Mucosa of descending colon (tissue), 3 donors: ENCODE measurements at places on chromosomes 12 and 14. TPM values are rescaled to one million over a fixed set of nuclear protein-coding genes. Genes with fewer than 3 reads are reported as not detected.

CLEC4C gene
- total RNA-seq, result not detected

CCDC91 gene
- total RNA-seq, result 27.8 TPM

ARHGEF25 gene
- 11.0 TPM for total RNA-seq

ATL1 gene
- 15.1 TPM for total RNA-seq

PAH gene
- total RNA-seq, result not detected

DTX3 gene
- total RNA-seq, result 7.0 TPM

ANKS1B gene
- total RNA-seq, result 1.1 TPM

AMHR2 gene
- total RNA-seq, result 0.16 TPM

NFATC4 gene
- total RNA-seq, result 112 TPM

SYNE3 gene
- 13.9 TPM for total RNA-seq

NRXN3 gene
- 2.1 TPM for total RNA-seq

ENDOU gene
- total RNA-seq, result not detected

KRT5 gene
- not detected for total RNA-seq

POTEM gene
- not detected for total RNA-seq

TEX22 gene
- total RNA-seq, result 2.0 TPM

CLEC9A gene
- 0.47 TPM for total RNA-seq

ADAM21 gene
- not detected for total RNA-seq

DNA sequence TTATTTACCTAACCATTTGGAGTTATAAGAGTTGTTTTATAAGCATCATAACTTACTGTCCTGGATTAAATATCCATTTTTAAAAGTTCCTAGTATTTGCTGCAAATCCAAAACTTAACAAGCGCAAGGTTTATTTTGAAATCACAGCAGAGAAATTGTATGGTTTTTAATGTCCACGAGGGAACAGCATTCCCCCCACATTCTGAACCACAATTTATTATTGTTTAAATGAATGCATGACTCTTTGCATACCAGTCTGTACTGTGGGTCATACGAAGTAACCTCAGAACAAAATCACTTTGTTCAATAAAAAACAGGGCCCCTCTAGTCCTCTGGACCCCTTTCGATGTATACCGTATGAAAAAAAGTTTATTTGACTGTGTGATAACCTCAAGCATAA, 75.9 kb downstream of the DACT1 start:
- DNase-seq, result no peak

DNA sequence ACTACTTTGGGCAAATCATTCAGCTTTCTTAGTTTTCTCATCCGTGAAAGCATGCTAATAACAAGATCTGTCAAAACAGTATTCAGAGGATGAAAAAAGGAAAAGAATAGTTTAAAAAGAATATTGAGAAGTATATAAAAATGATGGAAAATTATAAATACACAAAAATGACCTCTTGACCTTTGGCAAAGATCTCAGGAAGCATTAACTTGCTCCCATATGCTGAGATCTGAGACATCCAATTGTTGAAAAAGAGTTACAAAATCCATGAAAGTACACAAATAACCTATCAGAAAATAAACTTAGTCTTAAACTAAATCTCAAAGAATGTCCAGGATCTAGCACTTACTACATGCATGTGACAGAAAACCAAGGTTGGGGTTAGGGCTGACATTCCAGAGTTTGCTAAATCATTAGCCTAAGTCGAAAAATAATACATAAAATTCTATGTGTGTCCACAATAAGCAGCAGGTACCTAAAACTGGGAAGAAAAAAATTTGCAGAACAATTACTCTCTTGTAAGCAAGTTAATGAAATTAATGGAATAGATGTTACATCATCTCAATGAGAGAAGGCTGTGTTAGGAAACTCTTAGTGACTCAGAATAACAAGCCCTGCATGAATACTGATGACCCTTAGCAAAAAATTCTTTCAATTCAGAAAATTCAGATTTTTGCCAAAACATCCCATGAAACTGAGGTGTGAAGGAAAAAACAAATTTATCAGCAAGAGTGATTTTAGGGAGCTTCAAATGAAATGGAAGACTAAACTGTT, 3.4 kb downstream of the PAH start:
- DNase-seq, result no peak

DNA sequence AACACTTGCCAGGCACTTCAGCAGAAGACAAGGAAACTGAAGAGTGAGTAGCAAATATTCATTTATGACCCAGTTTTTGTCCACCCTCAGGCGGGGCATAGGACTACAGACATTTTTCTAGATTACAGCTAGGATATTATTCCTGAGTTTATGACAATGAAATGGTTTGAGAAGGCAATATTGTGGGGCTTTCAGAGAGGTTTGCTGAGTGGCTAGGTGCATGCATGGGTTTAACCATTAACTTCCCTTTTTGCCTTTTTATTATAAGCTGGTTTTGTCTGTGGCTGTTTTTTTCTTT, 104.0 kb upstream of the BCAT1 start:
- DNase-seq, result no peak

- no peak for DNase-seq
These were observed 6.5 kb downstream of the KRT86 start for GRCh38 chr12:52280796-52281560.

DNA sequence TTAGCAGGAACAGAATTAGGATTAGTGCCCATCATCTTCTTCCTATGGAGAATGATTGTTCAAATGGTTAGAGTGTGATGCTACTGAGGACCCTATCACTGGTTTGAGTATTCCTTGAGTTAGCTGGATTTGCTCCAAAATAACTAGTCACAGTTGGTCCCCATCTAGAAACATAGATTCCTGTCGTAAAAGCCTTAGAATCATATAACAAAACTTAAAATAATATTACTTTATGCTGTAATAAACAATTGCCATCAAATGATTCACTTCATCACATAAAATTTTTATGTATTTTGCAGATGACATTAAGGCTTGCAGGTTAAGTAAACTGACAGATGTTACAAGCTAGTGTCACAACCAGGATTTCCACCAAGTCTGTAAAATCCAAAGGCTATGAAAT, 209.8 kb downstream of the CCER1 start:
- DNase-seq, result no peak

GRCh38 chr14:105488781-105489541, 2.1 kb upstream of the TEDC1 start:
- peak; percentile 58 for DNase-seq

DNA sequence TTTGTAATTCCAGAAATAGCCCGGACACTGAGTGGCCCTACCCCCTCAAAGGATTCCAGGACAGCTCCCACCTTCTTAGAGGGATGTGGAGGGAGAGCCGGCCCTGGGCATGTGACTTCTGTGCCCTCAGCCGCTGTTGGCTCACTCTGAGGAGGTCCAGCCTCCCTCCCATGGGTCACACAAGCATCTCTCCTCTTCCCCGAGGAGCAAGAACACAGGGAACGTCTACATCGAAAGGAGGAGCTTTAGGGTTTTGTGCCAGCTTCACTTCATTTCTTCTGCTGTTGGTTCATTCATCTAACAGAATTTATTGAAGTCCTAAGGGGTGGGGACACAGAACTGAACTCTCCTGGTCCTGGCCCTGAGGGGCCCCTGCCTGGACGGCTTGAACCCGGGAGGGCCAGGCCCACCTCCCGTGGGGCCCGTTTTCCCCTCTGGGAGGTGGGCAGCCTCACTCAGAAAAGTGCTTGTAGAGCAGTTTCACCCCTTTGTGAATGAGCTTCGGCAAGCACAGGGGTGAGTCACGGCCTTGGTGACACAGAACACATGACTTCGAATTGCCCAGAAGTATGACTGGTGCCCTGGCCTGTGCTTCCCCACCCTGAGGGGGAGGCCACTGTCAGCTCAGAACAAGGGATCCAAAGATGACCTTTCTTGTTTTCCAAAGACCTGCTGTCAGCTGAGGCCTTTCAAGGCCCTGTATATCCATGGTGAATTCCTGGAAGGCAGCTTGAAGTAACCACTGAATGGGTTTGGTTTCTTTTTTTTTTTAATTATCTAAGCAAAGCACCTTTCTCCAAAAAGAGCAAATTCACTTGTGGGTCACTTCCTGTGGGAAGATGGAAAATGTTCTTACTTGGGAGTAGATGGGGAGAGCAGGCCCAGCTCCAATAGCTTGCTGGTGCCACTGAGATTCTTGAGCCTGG, 39.2 kb downstream of the NFKBIA start:
- no peak for DNase-seq

DNA sequence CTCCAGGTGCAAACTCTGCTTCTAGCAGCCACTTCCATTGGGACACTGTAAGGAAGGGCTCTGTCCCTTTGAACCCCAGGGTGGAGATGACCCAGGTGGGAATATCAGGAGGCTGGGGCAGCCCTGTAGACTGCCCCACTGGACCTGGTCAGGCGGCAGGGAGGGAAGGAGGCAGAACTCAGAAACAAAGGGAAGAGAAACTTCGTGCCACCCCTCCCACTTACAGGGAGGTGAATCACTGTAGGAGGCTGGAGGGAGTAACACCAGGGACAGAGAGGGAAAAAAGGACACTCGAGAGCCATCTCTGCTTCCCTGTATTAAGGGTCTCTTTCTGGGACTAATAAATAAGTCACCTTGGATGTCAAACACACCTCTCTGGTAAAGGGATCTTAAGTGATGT, 37.4 kb downstream of the ISCA2 start:
- no peak for DNase-seq

- DNase-seq, result peak; percentile 38
These were observed 2.7 kb downstream of the SDR9C7 start for GRCh38 chr12:56931474-56931978.

DNA sequence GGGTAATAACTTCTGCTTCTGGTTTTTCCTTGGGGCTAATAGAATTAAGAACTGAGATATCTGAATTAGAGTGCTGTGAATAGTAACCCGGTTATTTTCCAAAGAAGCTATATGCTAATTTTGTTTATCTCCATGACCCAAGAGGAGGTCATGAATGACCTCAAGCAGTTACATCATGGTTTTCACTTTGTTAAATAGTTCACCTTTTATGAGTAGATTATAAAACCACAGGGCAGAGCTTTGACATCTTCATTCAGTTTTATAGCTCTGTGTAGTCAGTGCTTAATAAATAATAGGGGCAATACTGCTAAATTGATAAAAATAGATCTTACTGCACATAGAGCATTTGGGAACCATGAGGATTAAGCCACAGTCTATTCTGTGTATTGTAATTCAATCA, 462.2 kb downstream of the LRIG3 start:
- no peak for DNase-seq

DNA sequence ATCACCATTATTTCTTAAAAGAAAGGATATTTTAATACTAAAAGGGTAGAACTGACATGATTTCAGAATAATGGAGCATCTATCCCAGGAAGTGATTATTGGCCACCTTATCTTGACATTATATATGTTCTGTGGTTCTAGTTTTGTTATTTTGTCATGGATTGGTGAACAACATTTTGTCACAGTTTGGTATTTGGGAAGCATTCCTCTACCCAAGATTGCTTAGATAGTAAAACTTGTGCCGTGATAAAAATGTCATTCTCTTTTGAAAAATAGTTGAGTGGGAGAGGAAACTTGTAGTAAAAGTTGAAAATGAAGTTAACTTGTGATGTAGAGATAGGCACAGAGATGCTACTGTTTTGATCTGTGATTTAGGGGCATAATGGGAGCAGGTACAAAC, 65.7 kb downstream of the TMX1 start:
- DNase-seq, result no peak

DNA sequence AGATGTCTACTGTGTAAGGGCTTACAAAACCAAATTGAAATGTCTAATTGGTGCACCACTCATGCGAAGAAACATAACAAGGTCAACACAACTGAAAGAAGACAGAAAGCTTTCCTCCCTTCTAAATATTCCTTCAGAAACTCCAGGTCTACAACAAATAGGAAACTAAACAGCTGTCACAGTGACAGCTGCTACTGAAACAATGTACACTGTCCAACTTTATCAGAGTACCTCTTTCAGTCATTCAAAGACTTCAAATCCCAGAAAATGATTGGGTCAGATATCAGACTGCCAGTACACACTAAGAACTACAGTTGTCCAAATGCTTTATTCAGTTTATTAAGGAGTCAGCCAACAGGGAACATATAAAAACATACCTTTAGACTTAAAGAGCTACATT, 35.2 kb downstream of the CEP128 start:
- no peak for DNase-seq

DNA sequence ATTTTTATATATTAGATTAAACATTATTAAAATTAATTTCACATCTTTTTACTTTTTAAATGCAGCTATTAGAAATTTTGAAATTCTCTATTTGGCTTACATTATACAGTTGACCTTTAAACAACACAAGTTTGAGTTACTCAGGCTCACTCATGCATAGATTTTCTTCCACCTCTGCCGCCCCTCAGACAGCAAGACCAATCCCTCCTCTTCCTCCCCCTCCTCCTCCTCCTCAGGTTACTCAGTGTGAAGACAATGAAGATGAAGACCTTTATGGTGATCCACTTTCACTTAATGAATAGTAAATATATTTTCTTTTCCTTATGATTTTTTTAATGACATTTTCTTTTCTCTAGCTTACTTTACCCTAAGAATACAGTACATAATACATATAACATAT, 136.2 kb downstream of the LLPH start:
- DNase-seq, result no peak

GRCh38 chr12:47216150-47216677, 136.5 kb upstream of the AMIGO2 start:
- peak; percentile 70 for DNase-seq

- no peak for DNase-seq
These were observed 27.5 kb upstream of the GSG1 start for GRCh38 chr12:13130981-13131380.

DNA sequence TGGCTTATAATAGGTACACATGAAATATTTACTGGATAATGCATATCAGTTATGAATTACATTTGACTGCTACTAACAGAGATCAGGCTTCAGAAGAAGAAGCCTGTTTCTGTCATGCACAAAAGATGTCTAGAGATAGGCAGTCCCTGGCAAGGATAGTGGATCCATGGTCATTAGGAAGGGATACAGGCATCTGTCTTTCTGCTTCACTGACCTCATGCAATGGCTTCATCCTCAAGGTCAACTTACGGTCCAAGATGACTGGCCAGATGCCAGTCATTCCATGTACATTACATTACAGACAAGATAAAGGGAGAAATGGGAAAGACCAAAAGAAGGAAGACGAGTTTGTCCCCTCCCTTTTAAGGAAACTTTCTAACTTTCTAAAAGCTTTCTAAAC, 94.0 kb downstream of the NUAK1 start:
- no peak for DNase-seq

DNA sequence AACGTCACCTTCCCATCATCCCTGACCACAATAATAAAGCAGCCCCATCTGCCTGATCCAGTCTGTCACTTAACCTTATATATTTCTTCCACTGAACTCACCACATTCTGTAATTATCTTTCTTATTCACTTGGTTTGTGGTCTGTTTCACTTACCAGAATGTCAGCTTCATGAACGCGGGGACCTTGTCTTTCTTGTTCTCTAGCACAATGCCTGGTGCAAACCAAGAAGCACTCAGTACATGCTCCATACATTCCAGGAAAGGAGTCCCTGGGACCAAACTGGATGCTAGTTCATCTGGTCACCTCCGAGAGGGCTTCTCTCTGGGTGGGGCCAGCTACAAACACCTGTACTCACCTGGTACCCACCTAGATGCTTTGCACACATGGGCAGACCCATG, 17.4 kb upstream of the ANKRD33 start:
- DNase-seq, result no peak

GRCh38 chr12:48758186-48758585, 30.7 kb downstream of the ADCY6 start:
- DNase-seq, result no peak

GRCh38 chr14:61160798-61161197, 120.3 kb downstream of the TMEM30B start:
- DNase-seq, result no peak

GRCh38 chr12:117024961-117025480, 74.2 kb downstream of the TESC start:
- no peak for DNase-seq

GRCh38 chr14:41137741-41138140, 468.9 kb upstream of the LRFN5 start:
- no peak for DNase-seq

GRCh38 chr12:102527171-102527720, 46.9 kb upstream of the IGF1 start:
- DNase-seq, result no peak
